ENCODE measurements at places on chromosomes 4 and X. TPM values are rescaled to one million over a fixed set of nuclear protein-coding genes. Genes with fewer than 3 reads are reported as not detected.

GRCh38 chrX:122817321-122817955, 366.6 kb upstream of the GRIA3 start:
- DNase-seq, result no peak

DNA sequence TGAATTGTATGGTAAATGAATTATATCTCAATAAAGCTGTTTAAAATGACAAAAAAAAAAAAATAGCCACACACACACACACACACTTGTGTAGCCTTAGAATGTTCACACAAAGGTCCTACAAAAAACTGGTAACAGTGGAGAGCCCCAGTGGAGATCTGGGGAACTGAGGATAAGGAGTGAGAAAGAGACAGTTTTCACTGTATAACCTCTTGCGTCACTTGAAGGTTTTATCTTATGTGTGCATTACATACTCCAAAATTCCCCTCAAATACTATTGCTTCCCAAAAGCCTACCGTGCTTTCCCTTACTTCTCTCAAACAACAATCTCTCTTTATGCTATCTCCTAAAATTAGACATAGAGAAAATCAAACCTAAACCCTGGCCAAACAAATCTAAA, 67.8 kb downstream of the SMC1A start:
- DNase-seq, result peak; percentile 28

DNA sequence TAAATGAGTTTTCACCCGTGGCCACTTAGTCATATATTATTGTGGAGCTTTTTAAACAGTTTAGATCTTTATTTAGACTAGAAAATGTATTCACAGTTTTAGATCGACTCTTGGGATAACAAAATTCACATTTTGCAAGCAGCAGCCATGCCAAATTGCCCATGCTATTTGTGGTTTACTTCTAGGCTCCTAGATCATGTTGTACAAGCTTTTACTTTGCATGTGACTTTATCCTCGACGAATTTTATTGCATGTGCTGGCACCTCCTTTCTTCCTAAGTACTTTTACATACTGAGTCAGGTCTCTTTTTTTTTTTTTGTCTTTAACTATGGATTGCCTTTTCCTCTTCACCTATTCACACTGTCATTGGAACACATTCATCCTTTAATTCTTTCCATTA, 23.2 kb downstream of the BBS12 start:
- no peak for DNase-seq

- no peak for DNase-seq
These were observed at the start of gene QRFPR for GRCh38 chr4:121380776-121381462. Gene QRFPR (minus strand): TSS chr4:121381018. CDS start chr4:121380647, 371 bp downstream.

DNA sequence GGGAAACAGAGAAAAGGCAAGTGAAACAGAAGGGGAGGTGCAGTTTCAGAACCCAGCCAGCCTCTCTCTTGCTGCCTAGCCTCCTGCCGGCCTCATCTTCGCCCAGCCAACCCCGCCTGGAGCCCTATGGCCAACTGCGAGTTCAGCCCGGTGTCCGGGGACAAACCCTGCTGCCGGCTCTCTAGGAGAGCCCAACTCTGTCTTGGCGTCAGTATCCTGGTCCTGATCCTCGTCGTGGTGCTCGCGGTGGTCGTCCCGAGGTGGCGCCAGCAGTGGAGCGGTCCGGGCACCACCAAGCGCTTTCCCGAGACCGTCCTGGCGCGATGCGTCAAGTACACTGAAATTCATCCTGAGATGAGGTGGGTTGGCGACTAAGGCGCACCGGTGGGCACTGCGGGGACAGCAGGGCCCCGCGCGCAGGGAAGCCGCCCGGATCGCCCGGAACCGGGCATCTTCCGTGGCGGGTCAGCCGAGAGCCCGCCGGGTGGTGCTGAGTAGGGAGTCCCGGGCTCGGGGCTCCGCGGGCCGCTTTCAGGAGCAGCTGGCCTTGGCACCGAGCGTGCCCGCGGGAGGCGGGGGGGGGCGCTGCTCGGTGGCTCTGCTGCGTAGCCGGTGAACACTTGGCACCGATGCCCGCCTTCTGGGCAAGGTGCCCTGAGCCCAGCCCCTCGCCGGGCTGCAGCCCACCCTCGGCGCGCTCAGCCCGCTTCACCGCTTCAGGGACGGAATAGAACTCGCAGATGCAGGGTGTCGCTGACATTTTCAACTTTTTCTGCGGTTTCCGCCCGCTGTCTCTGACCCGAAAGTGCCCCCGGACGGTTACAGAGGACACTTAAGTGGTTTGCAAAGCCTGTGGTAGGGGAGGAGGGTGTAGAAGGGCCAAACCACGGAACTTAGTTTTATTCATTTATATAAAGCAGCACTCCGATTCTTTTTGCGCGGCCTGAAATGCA, at the start of gene CD38:
Gene CD38, plus strand, starts transcription at position 40 of the 953 bp plus-strand sequence. Its CDS starts 87 bp downstream, at position 127.
- no peak for DNase-seq

DNA sequence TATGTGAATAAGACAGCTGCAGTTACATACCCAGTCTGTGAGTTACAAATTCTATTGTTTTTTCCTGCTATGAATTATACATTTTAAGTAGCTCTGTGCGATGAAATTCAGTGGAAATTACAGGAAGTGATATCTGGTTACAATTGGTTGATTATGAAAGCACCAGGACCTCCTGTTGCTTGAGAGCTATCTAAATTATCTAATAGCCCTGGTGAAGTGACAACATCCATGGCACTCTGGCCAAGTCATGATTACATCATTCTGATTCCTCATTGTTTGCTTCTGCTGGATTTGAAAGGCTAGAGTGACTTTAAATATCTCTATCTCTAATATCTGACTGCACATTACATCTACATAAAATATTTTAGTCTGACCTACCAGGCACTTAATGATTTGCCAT, 515.0 kb downstream of the CFAP47 start:
- DNase-seq, result peak; percentile 20

- DNase-seq, result no peak
These were observed 73.5 kb downstream of the ANXA3 start for GRCh38 chr4:78625073-78625472.

DNA sequence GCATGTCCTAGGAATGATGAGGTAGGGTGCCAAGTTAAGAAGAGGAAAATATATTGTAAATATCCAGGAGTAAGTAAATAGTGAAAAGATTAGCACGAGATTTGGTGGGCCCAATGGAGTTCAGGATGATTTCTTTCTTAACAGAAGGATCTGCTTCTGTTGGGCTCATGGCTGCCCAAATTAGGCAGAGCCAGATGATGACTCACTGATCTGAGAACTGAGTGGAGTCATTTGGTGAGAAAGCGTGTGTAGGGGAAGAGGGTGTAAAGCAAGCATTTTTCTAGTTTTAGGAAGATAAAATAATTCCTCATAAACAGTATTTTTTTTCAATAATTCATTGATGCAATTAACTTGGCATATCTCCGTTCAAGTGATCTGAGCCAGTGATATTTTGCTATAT, 1.6 kb downstream of the TBX22 start:
- no peak for DNase-seq

GRCh38 chr4:88796545-88796944, 98.9 kb upstream of the NAP1L5 start:
- no peak for DNase-seq

DNA sequence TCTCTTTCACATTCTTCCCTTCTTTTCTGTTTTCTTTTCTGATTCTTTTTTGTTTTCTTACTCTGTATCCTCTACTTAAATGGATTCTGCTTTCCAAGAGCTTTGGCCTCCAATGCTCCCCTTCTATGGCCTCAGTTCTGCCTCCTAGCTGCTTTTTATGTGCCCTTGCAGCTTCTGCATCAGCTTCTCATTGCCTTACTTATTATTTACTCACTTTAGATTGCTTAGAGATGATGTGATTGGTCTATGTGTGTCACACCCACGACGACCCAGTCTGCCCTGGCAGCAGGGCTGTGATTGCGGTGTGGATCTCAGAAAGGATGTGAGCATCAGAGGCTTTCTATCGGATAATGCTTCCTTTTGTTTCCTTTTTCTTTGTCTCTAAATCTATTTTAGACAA, 71.8 kb upstream of the SMARCA5 start:
- no peak for DNase-seq

- DNase-seq, result peak; percentile 46
These were observed 1653.5 kb upstream of the AGA start for GRCh38 chr4:179095585-179096221.

- no peak for DNase-seq
These were observed 3.3 kb upstream of the HPGDS start for GRCh38 chr4:94345969-94346368.

- no peak for DNase-seq
These were observed 81.4 kb upstream of the CPEB2 start for GRCh38 chr4:14920759-14921320.

GRCh38 chr4:42344309-42344708, 53.0 kb upstream of the SHISA3 start:
- DNase-seq, result no peak

DNA sequence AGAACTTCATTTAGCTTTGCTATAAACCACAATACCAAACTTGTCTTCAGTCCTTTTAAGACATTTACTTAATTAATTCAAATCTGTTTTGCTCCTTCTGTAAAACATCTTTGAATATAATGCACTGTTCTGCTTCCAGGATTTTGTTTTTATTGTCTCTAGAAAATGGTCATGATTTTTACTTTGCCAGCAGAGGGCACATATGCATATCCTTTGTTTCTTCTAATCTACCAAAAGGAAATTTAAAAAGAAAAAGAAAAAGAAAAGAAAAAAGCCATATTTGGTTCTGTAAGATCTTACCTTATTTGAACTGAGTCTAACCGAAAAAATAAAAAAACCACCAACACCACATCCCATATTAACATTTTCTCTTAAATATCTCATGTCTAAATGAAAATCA, 101.9 kb upstream of the CCSER1 start:
- DNase-seq, result peak; percentile 0

DNA sequence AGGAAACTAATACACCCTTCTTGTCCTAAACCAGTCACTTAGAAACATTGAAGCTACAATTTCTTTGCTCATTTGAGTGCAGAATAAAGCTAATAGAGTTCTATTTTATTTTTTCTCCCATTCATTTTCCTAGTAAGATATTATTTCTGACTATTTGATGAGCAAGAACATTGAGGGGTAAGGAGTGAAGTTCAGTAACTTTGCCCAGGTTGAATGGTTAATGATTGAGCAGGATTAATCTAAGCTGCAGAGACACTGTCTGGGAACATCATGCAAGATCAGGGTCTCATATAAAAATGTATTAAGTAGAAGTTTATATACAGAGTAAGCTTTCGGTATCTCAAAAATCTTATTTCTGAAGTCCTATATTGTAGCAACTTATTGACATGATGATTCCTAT, 102.4 kb upstream of the LIMCH1 start:
- DNase-seq, result no peak

DNA sequence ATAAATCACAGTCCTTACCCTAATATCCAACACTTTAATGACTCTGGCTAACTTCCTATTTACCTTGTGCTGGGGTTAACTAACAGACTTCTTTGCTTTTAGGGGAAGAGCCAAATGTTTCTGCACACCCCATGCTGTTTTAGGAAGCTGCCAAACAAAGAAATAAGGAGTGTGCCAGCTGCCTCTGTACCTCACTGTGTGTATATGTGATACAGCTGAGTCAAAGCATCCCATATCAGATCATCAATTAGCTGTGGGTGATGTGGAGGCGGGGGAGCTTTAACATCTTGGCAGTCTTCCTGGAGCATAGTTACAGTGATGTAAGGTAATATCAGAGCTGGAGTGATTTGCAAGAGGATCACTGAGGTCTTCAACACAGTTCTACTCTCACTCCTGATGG, 95.4 kb downstream of the COL25A1 start:
- peak; percentile 71 for DNase-seq

EFHC2 gene
- 0.28 TPM for total RNA-seq

DMRTC1B gene
- not detected for total RNA-seq

SRPX2 gene
- 20.6 TPM for total RNA-seq

CENPVL2 gene
- total RNA-seq, result not detected

ZGRF1 gene
- total RNA-seq, result 10.0 TPM

DCK gene
- total RNA-seq, result 7.0 TPM

PITX2 gene
- 3.6 TPM for total RNA-seq
